ENCODE measurements at places on chromosomes 16 and 17.
A peak's percentile ranks its signal among the peaks of the same experiment; 100 is the strongest.

DNA sequence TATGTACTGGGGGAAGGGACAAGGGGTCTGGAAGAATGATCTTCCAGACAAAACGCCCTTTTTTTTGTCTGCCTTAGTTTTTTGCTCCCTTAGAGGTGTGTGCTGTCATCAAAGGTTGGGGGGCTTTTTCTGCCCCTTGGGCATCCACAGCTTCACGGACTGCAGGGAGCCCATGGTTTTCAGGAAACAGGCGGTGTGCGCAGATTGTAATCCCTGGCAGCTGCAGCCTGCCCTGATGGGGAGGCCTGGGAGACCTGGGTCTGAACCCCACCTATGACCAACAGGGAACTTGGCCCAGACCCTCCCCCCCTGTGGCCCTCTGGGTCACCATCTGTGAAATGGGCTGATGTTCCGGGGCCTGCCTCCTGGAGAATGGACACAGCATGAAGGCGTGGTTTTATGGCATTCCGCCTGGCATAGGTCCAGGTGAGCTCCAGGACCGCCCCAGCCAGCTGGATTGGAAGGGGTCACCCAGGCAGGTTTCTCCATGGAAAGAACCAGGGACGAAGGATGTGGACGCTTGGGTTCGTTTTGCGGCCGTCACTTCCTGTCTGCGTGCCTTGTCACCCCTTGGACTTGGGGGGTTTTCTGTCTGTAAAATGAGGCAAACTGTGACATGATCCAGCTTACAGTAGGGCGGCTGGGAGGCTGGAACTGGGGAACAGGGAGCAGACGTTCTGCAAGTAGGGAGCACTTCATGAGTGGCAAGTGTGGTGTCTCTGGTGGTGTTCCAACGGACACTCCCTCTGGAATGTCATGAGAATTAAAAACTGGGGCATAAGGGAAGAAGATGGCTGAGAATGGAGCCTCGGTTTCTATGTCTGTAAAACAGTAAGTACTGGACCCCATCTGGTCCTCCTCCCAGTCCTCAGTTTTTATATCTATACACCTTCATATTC lies 1.5 kb downstream of the CPNE2 start:
- DNase-seq: no peak

DNA sequence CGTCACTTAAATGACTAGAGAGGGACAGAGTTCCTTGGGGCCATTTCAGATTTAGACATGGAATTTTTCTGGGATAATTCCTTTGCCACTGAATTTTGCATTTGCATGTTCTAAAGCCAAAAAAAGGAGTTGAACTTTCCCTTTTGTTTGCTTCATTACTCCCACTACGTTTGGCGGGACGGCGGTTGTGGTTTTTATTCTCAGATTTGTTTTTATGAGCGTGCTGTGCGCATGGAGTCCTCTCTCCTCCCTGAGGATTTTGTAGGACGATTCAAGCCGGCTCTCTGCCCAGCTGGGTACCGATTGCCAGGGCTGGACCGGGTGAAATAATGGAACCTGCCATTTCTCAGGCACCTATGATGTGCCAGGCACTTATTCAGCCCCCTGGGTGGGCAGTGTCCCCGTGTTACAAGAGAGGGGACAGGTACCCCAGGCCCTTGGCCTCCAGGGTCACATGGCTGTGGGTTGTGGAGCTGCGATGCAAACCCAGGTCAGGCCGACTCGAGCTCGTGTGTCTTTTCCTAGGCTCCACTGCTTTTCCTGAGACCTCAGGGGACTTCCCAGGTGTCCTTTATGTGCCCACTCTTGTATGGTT lies 18.8 kb downstream of the CMIP start:
- no peak for DNase-seq

- DNase-seq: peak; percentile 48
Observed at GRCh38 chr17:78140169-78141051, 5.8 kb upstream of the C17orf99 start.

- no peak for DNase-seq
Observed at GRCh38 chr16:66295213-66295612, 71.3 kb upstream of the CDH5 start.

DNA sequence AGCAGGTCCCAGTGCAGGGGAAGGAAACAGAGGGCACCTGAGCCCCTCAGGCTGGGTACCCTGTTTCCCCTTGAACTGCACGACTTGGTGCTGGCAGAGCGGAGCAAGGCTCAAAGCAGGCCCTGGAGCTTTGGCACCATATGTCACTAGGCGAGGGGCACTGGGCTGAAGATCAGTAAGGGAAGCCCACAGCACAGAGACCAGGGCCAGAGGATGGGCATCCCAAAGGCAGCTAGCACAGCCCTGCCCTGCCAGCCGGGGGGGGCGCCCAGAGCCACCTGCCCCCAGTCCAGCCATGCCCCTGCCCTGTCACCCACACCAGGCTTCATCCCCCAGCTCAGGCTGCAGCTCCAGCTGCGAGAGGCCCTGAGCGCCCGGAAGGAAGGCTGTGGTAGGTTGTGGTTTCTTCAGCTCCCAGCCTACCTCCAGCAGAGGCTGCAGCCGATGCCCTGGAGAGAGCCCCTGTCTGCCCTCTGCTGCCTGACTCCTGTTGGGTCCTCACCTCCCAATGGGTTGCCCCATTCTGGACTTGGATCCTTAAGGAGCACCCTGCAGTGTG lies 10.9 kb downstream of the NHERF1 start:
- no peak for DNase-seq

- no peak for DNase-seq
Observed at GRCh38 chr17:57516290-57517230, 228.5 kb downstream of the CCDC182 start.

DNA sequence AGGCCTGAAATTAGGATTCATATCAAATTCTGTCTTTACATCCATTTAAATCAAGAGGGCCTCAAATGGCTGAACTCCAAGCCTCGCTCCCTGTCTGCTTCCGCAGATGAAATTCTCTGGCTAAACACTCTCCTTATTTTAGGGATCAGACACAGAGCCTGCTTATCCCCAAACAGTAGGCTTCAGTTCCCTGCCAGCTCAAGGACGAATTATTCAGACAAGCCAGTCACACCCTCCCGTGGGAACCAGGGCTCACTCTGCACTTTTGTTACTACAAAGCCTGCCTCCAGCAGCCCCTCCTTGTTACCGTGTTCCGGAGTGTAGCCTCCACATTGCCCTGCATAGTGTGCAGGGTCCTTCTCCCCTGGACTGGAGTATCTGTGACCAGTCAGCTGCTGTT lies 46.6 kb upstream of the LCMT1 start:
- no peak for DNase-seq

DNA sequence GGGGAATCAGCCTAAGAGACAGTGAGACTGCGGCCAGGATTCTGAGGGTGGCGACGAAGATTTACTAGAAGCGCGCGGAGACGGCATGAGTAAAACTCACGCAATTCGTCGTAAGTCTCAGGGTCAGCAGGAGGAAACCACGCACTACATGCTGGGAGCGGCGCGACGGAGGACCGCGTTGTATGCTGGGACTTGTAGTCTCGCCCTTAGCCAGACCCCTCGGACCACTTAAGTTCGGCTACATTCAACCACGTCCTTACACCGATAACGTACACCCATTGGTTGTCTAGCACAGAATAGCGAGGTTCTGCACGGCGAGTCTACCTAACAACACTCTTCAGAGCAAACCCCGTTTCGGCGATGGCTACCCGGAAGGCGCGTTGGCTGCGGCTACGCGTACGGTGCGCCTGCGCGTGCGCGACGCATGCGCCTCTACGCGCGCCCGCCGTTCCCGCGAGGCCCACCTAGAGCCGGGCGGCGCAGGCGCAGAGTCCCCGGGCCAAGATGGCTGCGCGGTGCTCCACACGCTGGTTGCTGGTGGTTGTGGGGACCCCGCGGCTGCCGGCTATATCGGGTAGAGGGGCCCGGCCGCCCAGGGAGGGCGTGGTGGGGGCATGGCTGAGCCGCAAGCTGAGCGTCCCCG lies at the start of gene DNAJA3:
DNAJA3 (plus strand) TSS at position 491 of the 643 bp plus-strand sequence; CDS start at position 505, 14 bp downstream.
- DNase-seq: peak; percentile 96

DNA sequence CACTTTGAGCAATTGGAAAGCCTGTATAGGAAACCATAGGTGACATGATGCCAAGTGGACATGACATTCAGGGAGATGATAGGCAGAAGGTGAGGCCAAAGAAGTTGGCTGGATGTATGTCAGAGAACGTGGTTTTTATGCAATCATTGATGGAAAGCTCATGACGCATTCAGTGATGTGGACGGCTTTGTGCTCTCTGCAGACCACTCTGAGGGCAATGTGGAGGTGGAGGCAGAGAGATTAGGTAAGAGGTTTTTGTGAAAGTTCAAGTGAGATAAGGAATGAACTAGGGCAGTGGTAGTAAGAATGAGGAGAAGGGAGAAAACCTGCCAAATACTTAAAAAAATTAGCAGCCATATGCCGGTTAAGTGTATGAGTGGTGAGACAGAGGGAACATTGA lies 99.0 kb downstream of the PRKCA start:
- DNase-seq: no peak

DNA sequence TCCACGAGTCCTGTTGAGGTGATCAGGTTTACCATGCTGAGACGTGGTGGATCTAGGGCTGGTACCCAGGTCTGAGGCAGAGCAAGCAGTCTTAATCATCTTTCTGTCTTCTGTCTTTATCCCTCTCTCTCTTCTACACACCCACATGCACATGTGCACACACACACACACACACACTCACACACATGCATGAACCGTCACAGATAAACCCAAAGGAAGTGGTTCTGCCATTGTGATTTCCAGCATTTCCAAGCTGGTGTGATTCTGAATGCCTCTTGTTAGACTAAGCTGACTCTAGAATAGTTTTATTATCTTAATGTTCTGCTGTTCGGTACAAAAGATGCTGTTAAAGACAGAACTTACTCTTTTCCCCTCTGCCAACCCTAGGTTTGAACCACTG lies 411.8 kb upstream of the SALL1 start:
- no peak for DNase-seq
